ENCODE measurements at places on chromosomes 12 and 14.

GRCh38 chr14:33315721-33316120 lies 377.0 kb downstream of the NPAS3 start:
- no peak for DNase-seq

DNA sequence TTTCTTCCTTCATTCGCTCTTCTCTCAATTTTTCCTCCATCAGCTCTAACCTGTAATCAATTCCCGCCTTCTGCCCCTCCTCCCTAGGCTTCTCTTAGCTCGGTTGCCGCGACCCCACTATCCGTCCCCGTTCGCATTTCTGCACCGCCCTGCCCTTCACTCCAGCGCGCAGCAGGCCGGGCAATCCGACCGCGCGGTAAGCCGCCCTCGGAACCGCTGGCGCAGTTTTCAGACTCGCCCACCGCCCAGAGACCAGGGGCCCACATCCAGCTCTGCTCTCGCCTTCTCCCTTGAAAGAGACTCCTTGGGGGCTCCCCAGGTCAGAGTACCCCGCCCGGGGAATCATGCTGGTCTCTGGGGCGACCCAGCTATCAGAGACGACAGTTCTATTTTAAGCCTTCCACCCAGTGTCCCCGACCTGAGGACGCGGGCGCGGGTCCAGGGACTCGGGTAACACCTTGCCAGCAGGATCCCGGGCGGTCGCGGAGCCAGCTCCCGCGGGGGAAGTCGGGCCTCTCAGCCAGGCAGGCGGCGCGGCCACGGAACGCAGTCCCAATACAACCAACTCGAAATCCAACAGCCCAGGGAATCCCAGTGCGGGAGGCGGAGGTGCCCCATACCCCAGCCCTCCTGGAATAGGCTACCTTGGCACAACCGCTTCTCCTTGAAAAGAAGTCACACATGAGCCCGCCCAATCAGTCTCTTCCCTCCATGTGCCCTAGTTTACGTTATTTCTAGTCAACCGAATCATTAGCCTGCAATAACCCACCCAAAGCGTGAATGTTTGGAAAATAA lies 5.7 kb upstream of the SLC38A4 start:
- no peak for DNase-seq

DNA sequence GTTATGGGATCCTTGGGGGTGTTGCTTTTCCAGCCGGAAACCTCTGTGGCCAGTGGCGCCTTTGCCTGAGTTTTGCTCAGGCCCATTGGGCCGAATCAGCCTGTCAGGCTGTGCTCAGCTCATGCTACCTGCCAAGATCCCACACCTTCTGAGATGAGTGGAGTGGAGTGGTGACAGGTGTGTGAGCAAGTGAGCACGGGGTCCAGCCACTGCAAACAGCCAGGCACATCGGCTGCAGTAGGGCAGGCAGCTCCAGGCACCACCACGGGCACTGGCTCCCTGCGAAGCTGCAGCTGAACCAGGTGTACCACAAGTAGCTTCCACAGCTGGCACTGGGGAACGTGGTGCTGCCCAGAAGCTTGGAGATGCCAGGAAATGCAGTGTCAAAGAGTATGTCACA lies 21.1 kb upstream of the WDR89 start:
- DNase-seq, result no peak

DNA sequence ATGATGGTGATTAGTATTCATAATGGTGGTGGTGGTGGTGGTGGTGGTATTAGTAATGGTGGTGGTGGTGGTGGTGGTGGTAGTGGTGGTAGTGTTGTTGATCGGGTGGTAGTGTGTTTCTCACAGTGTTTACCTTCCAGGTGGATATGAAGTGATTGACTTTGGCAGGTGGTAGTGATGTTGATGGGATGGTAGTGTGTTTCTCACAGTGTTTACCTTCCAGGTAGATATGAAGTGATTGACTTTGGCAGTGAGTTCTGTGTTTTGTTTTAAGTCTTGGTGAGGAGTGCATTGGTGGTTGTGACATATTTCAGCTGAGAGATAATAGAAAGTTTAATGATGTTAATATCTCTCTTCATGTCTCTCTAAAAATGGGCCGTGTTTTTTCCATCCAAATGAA lies 189.4 kb downstream of the TMTC2 start:
- no peak for DNase-seq

DNA sequence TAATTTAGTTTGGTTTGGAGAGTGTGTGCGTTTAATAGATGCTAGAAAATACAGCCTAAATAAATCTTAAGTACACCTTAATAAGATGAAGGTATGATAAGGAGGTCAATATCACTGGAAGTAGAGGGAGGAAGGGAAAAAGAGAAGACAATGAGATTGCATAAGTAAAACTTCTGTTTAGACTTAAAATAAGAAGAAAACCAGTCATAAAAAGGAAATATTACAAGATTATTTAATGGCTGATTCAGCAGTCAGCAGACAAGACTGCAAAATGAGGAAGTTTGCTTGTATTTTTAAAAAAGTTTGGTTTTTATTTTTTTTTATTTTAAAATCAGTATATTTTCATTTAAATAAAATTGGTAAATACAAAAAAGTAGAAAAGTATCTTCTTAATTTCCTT lies 3.2 kb downstream of the SLC38A6 start:
- no peak for DNase-seq

GRCh38 chr12:123910057-123910456 lies 62.6 kb downstream of the CCDC92 start:
- DNase-seq, result no peak

GRCh38 chr14:38143659-38144505 lies 63.8 kb upstream of the SSTR1 start:
- DNase-seq, result peak; percentile 36

DNA sequence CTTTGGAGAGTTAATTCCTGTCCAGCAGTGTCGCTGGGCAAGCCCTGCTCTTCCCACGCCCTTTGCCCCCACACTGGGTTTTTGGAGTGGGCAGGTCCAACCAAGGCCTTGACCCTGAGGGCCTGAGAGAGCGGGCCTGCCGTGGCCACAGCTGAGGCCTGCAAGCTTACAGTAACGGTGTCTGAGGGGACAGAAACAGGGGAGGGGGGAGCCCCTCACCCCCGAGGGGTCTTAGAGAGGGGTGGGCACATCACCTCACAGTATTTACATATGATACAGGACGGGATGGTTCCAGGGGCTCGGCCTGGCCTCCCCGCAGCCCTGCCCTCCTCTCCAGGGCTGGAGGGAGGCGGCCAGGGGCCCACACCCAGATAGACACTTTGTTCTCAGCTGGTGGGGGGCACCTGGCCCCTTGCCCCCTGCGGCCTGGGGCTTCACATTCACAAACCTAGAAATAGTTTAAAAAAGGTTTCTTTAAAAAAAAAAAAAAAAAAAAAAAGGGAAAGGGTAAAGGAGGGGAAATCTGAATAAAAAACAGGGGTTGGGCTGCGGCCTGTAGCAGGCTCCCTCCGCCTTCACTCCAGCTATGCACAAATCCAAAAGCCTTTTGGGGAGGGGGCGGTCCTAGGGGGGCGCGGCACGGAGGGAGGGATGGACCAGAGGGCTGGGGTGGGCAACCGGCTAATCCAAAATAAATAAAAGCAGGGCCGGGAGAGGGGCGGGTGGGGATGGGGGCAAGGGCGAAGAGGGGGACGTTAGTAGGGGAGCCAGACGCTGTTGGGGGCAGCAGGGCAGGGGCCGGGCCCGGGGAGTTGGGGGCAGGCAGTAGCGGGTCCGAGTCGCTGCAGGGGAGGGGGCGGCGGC lies 14.8 kb upstream of the PLA2G1B start:
- DNase-seq, result no peak

- DNase-seq, result no peak
Measured at GRCh38 chr14:95033682-95034632, 123.4 kb downstream of the DICER1 start.

DNA sequence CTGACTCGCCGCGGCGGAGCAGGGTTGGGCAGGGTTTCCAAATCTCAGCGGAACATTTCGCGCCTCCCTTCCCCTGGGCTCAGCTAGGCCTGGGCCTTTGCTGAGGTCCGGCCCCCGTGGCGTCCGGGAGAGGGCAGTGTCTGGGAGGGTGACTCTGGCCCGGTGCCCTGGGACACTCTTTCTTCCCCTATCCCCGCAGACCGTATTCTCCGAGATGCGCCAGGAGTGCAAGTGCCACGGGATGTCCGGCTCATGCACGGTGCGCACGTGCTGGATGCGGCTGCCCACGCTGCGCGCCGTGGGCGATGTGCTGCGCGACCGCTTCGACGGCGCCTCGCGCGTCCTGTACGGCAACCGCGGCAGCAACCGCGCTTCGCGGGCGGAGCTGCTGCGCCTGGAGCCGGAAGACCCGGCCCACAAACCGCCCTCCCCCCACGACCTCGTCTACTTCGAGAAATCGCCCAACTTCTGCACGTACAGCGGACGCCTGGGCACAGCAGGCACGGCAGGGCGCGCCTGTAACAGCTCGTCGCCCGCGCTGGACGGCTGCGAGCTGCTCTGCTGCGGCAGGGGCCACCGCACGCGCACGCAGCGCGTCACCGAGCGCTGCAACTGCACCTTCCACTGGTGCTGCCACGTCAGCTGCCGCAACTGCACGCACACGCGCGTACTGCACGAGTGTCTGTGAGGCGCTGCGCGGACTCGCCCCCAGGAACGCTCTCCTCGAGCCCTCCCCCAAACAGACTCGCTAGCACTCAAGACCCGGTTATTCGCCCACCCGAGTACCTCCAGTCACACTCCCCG lies 3.0 kb downstream of the WNT1 start:
- DNase-seq, result no peak

- DNase-seq, result peak; percentile 82
Measured at GRCh38 chr14:61512026-61512834, 183.1 kb upstream of the HIF1A start.

DNA sequence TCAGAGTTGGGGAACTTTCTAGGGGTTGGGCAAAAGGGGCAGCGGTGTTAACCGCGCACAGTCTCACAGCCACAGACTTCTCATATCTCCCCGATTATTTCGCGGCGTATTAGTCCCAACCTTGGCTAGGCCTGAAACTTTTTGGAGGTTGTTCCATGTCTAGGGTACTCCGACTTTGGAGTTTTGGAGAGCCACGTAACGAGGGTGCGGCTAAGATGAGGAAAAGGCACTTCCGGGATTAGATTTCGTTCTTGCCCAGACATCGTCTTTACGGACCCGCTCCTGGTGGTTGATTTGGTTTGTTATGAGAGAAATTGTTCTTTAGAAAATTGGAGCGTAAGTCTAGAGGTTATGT lies 513 bp downstream of the CCNK start:
- DNase-seq, result peak; percentile 49

DNA sequence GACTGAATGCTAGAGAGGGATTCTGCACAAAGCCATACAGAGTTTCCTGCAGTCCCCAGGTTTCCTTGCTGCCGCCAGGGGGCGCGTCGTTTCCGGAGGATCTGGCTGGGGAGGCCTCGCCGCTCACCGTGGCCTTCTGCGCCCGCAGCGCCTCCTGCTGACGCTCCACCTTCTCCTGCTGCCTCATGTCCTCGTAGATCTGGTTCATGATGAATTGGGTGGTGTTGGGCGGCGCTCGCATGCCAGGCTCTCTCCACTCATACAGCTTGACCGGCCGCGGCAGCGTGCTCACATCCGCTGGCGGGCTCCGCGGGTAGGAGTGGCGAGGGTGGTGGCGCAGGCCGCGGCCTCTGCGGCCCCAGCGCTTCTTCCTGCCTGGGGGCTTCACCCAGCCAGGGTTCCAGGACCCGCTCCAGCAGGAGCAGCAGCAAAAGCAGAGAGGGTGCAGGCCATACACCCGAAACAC lies 987 bp downstream of the CCER1 start:
- no peak for DNase-seq

DNA sequence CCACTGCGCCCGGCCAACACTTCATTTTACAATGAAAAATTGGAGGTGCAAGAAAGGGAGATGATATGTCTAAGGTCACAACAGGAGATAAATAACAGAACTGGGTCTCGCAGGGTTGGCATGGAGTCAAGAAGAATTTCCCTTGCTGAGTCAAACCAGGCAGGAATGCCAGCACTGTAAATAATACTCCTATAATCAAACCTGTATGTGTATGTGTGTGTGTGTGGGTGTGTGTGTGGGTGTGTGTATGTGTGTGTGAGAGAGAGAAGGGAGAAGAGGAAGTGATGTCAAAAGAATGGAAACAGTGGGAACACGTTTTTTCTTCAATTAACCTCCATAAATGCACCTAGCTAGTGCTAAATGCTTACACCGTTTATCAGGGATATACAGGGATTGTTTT lies 70.4 kb downstream of the TMEM116 start:
- DNase-seq, result peak; percentile 78

All from fibroblast of the aortic adventitia (primary cell).